Activated CD8-positive, alpha-beta memory T cell treated with anti-CD3 and anti-CD28 coated beads for 24 hours (primary cell): ENCODE measurements at places on chromosomes 16 and 17.

GRCh38 chr16:50058091-50058771, 7.5 kb upstream of the HEATR3 start:
- no peak for DNase-seq

GRCh38 chr16:13958474-13958873, 38.5 kb downstream of the ERCC4 start:
- no peak for DNase-seq

DNA sequence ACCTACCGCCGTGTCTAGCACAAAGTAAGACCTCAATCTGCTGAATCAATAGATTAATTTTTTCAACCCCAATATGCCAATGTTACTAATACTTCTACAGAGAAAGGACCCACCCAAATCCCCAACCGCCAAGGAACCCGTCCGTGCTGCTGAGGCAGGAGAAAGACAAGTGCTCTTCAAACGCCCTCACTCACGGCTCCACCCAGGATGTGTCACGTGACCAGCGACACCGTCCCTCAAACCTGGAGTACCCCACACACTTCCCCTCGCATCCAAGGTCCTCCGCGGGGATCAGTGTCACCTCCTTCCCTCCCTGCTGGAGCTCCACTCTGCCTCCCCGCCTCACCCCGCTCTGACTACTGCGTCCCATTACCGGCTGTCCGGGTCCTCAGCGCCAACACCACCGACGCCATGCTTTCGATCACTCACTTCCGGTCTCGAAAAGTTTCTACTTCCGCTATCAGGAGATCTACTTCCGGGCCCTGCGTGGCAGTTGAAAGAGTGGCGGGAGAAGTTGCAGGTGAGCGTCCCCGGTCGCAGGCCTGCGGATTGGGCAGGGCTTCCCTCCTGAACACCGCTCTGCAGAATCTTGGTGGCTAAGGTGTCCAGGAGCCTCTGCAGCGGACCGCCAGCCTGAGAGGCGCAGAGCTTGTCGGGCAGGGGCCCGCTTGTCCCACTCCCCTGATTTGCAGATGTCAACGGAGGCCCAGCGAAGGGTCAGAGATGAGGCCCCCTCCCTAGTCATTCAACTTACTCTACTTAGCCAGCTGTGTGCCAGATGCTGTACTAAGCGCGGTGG, at the start of the genes EME1 and MRPL27:
Gene EME1, plus strand, starts transcription at position 472 of the 799 bp plus-strand sequence. CDS start 1,980 bp downstream, outside the sequence.
Gene MRPL27, minus strand, starts transcription at position 427 of the 799 bp plus-strand sequence. Its CDS starts 14 bp downstream, at position 413.
- DNase-seq: peak; percentile 97

DNA sequence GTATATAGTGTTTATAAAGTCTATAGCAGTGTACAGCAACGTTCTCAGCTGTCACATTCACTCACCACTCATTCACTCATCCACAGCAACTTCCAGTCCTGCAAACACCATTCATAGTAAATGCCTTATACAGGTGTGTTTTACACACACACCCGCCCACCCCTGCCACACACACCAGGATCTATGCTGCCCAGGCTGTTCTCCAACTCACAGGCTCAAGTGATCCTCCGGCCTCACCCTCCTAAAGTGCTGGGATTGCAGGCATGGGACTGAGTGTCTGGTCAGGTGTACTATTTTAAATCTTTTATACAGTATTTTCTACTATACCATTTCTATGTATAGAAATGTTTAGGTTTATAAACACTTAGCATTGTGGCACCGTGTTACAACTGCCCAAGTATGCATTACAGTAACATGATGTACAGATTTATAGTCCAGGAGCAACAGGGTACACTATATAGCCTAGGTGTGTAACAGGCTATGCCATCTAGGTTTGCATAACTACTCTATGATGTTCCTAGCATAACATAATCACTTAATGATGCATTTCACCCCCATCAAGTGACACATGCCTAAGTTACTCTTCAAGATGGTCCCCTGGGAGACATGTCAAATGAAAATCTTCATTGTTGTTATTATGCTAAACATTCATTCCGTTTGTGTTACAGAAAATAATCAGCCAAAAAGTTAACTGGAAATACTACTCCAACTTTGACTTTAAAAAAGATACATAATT, 42.5 kb downstream of the CREBBP start:
- no peak for DNase-seq

GRCh38 chr17:69978056-69978646, 96.9 kb upstream of the KCNJ16 start:
- no peak for DNase-seq
